ENCODE measurements at places on chromosomes 1 and 21.

- peak; percentile 98 for DNase-seq
Measured at GRCh38 chr1:225655509-225656258, 2.8 kb upstream of the ENAH start.

GRCh38 chr1:97849345-97850340 is 71.2 kb downstream of the DPYD start:
- DNase-seq = peak; percentile 65

- no peak for DNase-seq
Measured at GRCh38 chr1:223727541-223727940, 15.2 kb downstream of the CAPN2 start.

GRCh38 chr1:66521721-66522365 is 12.1 kb upstream of the SGIP1 start:
- DNase-seq = peak; percentile 73

DNA sequence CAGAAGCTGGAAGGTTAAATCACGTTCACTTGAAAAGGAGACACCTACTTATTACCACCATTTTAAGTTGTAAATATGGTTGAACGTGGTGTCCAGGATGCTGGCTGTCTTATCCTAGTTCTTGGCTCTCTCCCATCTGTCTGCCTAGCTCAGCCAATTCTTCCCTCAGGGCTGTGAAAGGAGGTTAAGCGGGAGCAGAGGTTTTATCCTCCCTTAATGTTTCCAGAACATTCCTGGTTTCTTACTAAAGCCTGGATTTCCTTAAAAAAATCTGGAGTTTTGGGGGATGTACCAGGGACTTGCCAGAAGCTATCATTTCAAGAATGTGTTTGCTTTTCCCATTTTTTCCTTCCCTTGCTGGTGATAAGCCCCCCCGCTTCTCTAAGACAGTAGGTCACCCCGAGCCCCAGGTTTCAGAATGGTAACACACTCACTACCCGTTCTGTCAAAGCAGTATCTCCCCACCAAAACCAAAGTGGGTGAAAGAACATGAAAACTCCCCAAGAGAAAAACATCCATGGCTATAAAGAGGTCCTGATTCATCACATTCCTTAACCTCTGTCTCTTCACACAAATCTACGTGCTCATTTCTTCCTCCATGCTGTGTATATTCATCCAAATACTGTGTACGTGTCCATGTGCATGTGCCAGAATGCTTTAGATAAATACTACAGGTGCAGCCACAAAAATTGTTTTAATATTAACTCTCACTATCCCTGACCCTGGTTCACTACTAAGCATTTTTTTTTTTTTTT is 114.7 kb downstream of the MAP3K21 start:
- DNase-seq = no peak

GRCh38 chr1:43056981-43057391 is 98.3 kb upstream of the SLC2A1 start:
- DNase-seq = no peak

GRCh38 chr21:45511661-45512431 is 30.4 kb downstream of the SLC19A1 start:
- DNase-seq = no peak

DNA sequence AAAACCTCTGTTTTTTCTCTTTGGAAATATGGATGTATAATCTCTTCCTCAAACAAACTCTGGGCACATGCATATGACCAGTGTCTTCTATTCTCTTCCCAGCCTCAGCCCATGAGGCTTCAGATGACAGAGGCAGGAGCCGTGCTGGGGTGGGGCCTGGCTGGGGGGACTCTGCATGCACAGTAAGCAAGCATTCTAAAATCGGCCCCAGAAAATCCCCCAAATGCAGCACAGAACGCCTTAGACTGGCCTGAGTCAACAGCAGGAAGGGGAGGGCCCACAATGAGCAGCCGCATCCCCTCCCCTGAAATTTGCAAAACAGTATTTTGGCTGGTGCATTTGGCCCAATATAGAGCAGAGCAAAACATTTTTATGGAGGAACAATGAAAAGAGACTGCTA is 47.8 kb downstream of the ITPKB start:
- no peak for DNase-seq

Data from AG04449 (cell line).